NCI-H774 (cell line): ENCODE measurements at places on chromosomes 4 and X.

DNA sequence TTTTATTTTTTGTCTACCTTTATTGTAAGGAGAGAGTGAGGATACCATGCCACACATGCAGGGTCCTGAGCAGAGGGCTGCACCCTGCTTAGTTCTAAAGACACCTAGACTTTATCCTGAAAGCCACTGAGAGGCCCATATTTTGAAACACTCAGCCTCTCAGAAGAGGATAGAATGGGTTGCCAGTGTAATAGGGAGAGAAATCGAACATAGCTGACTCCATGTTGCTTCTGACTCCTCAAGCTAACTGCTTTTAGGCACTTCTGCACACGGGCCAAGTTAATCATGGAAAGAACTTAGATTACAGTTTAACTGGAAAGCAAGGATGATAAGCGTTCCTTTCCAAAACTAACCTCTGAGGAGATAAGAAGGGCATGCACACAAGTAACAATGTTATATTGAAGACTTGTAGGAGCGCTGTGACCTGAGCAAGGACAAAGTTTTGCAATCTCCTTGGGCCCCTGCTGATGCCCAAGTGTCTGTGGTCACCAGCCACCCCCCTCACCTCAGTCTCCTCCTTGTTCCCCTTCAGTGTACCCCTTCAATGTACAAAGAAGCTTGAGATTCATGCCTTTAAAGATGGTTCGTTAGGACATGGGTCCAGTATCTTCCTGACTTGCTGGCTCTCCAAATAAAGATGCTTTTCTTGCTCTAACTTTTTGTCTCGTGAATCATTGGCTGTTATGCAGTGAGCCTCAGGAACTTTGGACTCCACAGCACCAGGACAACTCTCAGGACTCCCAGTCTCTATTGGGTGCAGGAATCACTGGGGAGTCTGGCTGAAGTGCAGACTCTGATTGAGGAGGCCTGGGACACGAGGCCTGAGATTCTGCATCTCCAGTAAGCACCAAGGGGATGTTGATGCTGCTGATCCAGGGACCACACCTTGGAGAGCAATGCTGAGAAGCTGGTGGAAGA lies 25.4 kb upstream of the CD99 start:
- DNase-seq: no peak

- DNase-seq: no peak
Measured at GRCh38 chr4:187218705-187219245, 495.1 kb upstream of the FAT1 start.

GRCh38 chrX:15815779-15816437 lies 25.6 kb downstream of the ZRSR2 start:
- no peak for DNase-seq

- no peak for DNase-seq
Measured at GRCh38 chr4:92304121-92304520, 355 bp downstream of the GRID2 start.

GRCh38 chrX:1534301-1535168 lies 2.5 kb downstream of the P2RY8 start:
- no peak for DNase-seq

DNA sequence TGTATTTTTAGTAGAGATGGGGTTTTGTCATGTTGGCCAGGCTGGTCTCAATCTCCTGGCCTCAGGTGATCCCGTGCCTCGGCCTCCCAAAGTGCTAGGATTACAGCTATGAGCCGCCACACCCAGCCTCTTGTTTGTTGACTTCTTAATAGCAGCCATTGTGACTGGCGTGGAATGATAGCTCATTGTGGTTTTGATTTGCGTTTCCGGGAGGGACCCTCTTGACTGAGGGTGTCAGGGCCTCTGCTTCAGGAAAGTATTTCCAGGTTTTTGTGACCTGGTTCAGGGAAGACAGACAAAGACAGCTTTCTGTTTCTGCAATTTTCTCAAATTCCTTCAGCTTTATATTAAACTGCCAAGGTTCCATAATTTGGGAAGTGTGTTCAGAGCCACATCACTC lies 15.1 kb downstream of the CSF2RA start:
- DNase-seq: no peak

GRCh38 chrX:25555521-25555920 lies 539.8 kb upstream of the ARX start:
- no peak for DNase-seq

- no peak for DNase-seq
Measured at GRCh38 chr4:6071191-6071958, 53.1 kb upstream of the C4orf50 start.

DNA sequence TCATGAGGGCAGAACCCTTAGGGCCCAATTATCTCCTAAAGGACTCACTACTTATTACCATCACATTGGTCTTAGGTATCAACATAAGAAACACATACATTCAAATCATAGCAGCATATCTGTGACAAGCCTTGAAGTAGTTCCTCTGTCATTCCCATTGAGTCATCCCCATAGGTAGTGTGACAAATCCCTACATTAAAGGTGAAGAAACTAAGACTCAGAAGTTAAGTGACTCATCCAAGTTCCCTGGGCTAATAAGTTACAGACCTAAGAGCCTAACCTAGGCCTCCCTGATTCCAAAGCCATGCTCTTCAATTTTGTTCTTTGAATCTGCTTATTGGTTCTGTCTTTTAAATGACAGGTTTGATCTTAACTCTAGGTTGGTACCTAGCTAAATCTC lies 58.2 kb downstream of the CD38 start:
- no peak for DNase-seq

- DNase-seq: no peak
Measured at GRCh38 chr4:44801384-44801783, 75.0 kb upstream of the GNPDA2 start.

- DNase-seq: no peak
Measured at GRCh38 chr4:107893171-107894137, 37.9 kb upstream of the CYP2U1 start.

- DNase-seq: no peak
Measured at GRCh38 chr4:71497078-71497477, 158.3 kb downstream of the SLC4A4 start.

GRCh38 chr4:101039367-101039766 lies 308.0 kb downstream of the PPP3CA start:
- no peak for DNase-seq

- DNase-seq: no peak
Measured at GRCh38 chr4:114015444-114015899, 36.0 kb upstream of the ARSJ start.

DNA sequence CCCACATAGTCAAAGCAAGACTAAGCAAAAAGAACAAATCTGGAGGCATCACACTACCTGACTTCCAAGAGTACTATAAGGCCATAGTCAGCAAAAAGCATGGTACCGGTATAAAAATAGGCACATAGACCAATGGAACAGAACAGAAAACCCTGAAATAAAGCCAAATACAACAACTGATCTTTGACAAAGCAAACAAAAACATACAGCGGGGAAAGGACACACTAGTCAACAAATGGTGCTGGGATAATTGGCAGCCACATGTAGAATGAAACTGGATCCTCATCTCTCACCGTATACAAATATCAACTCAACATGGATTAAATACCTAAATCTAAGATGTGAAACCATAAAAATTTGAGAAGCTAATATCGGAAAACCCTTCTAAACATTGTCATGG lies 819.3 kb upstream of the FRG1 start:
- DNase-seq: no peak

DNA sequence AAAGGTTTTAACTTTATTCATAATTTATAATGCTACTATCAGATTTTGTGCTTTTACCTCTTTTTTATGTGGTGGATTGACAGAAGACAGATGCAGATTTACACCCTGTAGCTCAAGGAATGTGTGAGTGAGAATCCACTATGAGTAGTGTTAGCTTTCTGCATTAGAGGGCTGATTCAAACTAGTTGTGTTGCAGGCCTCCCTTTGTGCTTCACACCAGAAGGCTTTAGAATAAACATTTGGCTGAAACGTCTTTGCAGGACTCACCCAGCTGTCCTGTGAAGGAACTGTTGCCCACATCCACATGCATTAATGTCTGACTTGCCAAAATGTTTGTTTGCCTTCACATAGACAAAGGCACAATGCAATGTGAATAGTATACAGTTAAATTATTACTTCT lies 127.0 kb downstream of the PCDH7 start:
- DNase-seq: no peak

- no peak for DNase-seq
Measured at GRCh38 chr4:140186082-140186438, 32.1 kb upstream of the MAML3 start.

GRCh38 chr4:7929118-7929951 lies 10.3 kb downstream of the AFAP1 start:
- DNase-seq: no peak

- DNase-seq: no peak
Measured at GRCh38 chr4:2341261-2341841, 77.1 kb downstream of the ZFYVE28 start.

DNA sequence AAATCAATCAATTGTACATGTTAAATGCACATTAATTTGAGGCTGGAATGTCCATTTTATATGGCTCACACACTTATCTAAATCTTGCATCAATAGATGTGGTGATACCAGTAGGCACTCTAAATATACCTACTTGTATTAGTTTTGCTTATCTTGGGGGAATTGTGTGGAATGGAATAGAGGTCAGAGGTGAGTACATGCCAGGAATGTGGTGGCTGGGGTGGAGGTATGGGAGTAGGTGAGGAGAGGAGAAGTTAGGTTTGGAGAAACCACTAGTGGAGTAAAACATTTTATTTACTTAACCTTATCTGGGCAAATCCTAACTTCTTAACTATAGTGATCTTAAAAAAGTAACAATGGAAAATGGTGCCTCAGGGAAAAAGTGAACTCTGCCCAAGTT lies 163.1 kb downstream of the ATG4A start:
- DNase-seq: no peak

DNA sequence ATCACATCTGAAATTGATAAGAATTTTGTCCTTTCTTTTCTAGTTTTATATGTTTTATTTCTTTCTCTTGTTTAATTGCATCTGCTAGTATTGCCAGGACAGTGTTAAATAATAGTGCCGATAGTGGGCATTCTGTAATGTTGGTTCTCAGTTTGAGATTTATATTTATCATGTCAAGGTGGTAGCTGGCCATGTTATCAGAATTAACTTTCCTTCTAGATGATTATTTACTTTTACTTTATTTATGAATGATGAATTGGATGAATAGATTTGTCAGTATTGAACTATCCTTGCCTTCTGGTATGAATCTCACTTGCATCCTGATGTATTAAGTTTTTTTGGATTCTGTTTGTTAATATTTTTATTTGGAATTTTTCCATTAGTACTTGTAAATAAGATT lies 42.7 kb downstream of the METAP1 start:
- no peak for DNase-seq

DNA sequence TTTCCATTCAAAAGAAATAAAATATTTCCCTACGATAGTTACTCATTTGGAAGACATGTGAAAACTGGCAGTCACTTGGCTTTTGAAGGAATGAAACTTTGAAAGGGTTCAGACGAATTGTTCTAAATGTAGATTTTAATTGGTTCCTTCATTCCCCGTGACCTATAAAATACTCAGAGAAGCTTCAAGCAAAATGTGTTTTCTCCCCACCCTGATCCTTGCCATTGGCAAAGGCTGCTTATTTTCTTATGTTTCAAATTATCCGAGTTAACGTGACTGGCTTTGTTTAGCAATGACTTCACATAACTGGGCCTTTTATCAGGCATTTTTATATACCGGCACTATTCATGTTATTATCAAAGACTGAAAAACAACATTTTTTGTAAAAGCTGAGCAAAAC lies 204.1 kb upstream of the NEIL3 start:
- no peak for DNase-seq

- DNase-seq: no peak
Measured at GRCh38 chrX:124325732-124326131, 6.7 kb upstream of the TEX13D start.

- no peak for DNase-seq
Measured at GRCh38 chr4:14318671-14319070, 683.6 kb upstream of the CPEB2 start.

- no peak for DNase-seq
Measured at GRCh38 chr4:40377512-40378365, 42.6 kb downstream of the CHRNA9 start.

- no peak for DNase-seq
Measured at GRCh38 chr4:152014280-152014679, 253.5 kb upstream of the GATB start.

- no peak for DNase-seq
Measured at GRCh38 chr4:161160718-161161117, 1003.1 kb downstream of the FSTL5 start.

DNA sequence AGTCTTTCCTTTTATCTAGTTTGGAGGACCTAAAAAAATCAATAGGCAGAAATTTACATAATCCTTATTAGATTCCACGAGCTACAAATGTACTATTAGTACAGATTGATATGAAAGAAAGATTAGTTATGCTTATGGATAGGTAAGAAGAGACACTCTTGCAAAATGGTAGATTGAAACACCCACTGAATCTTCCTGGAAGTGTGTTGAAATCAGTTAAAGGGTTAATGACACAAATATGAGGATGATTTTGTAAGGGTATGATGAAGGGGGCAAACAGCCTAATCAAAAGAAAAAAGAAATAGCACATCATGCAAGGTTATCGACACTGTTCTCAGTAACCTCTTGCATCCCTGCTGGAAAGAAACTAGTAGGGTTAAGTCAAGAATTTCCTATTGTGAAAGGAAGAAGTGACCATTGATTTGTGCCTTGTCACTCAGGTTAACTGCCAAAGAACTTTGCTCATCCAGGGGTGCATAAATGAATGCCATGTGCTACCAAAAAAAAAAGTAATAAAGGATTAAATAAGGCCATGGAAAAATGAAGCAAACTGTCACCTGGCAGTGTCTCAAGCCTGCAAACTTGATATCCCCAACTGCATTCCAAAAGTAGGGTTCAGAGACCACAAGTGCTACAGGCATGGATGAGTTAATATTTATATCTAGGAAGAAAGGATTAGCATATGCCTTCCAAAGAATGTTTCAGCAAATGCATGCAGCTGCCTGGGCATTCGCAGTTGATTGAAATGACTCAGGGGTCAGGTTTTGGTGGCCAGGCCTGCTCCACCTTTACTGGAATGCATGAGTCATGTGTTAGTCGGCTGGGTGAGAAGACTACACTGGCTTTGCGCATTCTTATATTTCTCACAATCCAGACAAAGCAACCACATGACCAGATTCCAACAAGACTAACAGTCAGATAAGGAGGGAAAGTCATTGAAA lies 78.3 kb upstream of the ATXN3L start:
- DNase-seq: no peak

DNA sequence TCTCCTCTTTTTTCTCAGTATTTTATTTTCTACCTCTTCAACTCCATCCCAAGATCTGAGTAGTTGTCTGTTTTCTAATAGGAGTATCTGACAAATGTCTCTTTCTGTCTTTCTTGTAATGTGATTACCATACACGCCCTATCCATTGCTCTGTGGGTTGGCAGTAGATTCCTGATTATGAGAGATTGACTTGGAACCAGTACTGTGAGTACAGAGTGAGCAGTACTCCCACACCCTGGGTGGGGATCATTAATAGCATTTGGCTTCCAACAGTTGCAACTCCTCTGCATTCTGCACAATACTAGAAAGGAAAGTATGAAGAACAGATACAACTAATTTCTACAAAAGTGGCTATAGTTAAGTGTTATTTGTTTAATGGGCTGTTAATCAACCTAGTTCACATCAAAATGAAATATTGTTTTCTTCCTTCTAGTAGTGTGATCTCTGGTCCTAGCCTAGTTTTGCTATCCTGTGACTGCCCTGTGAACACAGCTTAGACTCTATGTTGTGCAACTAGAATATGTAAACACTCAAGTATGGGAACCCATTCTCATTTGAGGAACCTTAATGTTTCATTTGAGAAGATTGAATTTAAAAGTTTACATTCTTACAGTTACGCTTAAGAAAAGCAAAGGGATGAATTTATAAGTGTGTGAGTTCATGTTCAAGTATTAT lies 112.9 kb downstream of the PTPN13 start:
- DNase-seq: no peak
